ENCODE measurements at places on chromosomes 4 and X.
A peak's percentile ranks its signal among the peaks of the same experiment; 100 is the strongest.

- DNase-seq: peak; percentile 53
Observed at GRCh38 chr4:111991797-111992196, 153.5 kb upstream of the FAM241A start.

- DNase-seq: no peak
Observed at GRCh38 chrX:97096385-97096784, 212.7 kb downstream of the RPA4 start.

- peak; percentile 14 for DNase-seq
Observed at GRCh38 chr4:7646384-7647061, 211.8 kb upstream of the PSAPL1 start.

- DNase-seq: no peak
Observed at GRCh38 chrX:144006811-144007210, 122.9 kb downstream of the UBE2NL start.

GRCh38 chr4:17504081-17504480 lies 7.8 kb downstream of the QDPR start:
- DNase-seq: no peak

GRCh38 chr4:22897520-22898108 lies 204.9 kb downstream of the GBA3 start:
- peak; percentile 5 for DNase-seq

DNA sequence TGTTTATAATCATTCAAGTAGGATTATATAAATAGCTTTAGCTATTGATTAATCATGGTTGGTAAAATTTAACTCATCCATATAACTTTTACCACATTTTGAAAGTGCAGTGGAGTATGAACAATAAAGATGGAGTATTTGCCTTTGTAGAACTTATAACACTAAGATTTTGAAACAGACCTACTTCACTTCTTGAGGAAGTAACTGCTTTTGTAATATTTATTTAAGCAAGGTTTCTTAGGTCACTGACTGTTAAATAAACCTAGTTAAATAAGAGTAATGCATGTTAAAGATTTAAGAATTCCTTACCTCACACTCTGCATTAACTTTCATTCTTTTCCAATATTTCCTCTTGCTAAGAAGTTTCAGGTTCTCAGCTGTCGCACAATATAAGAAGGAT lies 242.5 kb downstream of the CFAP299 start:
- no peak for DNase-seq

GRCh38 chr4:8409264-8410065 lies 31.1 kb downstream of the ACOX3 start:
- DNase-seq: no peak

DNA sequence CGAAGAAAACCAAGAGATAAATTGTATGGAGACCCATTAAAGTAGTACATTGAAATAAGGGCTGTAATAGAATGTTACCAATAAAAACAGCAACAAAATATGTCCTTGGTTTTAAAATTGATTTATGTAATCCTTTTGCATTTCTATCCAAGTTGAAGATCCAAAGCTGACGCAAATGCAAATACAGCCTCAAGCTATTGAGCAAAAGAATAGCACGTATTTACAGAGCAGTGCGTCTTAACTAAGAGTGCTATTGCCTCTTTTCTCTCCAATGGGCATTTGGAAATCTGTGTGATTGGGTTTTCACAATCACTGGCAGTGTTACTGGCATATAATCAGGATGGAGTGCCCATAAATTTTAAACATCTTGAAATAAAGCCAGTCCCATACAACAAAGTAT lies 417.4 kb downstream of the TLL1 start:
- no peak for DNase-seq

GRCh38 chr4:138510053-138510452 lies 267.9 kb upstream of the SLC7A11 start:
- peak; percentile 70 for DNase-seq

- DNase-seq: no peak
Observed at GRCh38 chr4:7995135-7995534, 55.5 kb upstream of the AFAP1 start.

- DNase-seq: peak; percentile 51
Observed at GRCh38 chr4:10180927-10181744, 64.5 kb upstream of the WDR1 start.

DNA sequence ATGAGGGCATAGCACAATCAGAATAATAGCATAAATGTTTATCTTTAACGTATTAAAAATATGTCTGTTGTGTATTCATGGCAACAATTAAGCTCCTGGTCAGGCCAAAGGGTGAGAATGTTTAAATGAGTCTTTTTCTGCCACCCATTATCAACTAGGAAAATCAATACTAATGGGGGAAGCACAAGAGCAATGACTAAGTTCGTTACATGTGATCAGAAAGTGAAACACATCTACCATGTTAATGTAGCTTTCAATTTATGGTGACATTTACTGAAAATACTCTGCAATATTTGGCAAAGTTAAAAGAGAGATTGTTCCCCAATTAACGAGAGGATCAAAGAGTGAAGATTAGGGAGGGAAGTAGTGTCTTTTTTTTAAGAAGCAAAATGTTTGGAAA lies 143.7 kb downstream of the NAA11 start:
- no peak for DNase-seq

GRCh38 chr4:7124689-7125442 lies 57.0 kb upstream of the GRPEL1 start:
- peak; percentile 95 for DNase-seq

- peak; percentile 84 for DNase-seq
Observed at GRCh38 chrX:150362599-150363481, at the start of gene MAMLD1. Gene MAMLD1 (plus strand): TSS chrX:150363317. CDS start chrX:150445517, 82,200 bp downstream.

- DNase-seq: no peak
Observed at GRCh38 chr4:61500883-61501282, 300.8 kb downstream of the ADGRL3 start.

- DNase-seq: no peak
Observed at GRCh38 chr4:6233929-6234328, 33.6 kb upstream of the JAKMIP1 start.

DNA sequence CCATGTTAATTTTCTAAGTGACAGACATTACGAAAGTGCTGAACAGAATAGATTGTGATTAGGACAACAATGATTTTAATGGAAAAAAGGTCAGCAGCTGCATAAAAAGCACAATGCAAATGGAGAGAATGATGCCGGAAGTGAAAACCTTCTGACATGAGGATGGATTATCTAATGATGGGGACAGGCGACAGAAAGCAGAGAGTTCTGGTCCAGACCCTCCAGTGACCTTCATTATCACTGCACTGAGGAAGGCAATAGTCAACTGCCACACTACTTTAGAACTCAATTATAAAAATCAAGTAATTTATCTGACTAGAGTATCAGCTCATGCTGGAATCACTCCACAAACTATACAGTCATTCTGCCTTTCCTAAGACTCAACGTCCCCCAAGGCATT lies 746.1 kb upstream of the EPHA5 start:
- no peak for DNase-seq

- DNase-seq: no peak
Observed at GRCh38 chrX:9519546-9520216, 54.8 kb downstream of the TBL1X start.
